ENCODE measurements at places on chromosomes 4 and X.

- no peak for DNase-seq
These were observed 1.2 kb downstream of the HHIP start for GRCh38 chr4:144647095-144647561.

DNA sequence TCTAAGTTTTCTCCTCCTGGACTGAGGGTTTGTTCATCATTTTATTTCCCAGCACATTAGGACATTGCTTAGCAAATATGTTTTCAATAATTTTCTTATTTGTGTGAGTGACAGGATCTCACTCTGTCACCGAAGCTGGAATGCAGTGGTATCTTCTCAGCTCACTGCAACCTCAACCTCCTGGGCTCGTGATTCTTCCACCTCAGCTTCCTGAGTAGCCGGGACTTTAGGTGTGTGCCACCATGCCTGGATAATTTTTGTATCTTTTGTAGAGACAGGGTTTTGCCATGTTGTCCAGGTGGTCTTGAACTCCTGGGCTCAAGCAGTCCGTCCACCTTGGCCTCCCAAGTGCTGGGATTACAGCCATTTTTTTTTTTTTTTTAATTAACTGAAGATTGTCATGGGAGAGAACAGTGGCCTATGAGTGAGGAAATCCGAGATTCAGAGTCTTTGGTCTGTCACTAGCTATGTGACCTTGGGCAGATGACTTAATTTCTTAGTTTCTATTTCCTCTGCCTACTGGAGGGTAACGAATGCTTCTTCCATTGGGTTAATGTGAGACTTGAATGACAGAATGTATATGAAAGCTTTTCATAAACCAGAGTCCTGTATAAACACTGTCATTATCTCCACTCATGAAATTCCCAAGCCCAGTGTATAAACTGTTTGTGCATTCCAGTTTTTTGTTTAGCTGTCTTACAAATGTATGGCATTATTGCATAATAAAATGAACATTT is 23.9 kb downstream of the MOB1B start:
- no peak for DNase-seq

GRCh38 chr4:88327665-88328064 is 43.3 kb upstream of the PPM1K start:
- no peak for DNase-seq

DNA sequence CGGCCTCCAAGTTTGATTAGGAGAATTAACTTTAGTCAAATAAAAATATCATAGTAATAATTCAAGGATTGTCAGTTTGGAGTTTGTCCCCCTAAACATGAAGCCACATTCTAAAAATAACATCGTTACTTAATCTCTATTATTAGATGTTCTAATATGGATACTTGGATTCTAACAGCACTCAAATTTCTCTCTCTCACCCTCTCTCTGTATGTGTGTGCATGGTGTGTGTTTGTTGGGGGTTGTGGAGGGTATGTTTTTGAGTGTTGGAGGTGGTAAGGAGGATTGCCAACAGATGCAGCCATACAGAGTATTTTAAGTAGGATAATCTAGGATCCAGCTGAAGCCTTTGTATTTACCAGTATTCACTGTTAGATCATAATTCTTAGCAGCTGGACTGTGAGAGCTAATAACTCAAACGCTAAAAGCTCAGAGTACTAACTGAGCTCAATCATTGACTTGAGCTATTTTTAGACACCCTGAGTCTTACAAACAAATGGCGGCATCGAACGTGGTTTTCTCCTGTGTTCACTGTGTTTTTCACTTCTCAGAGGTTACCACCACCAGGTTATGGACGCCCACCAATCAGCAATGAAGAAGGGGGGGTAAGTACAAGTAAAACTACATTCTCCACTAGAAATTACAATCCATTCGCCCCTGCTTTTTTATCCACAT is 8.8 kb downstream of the ENAM start:
- no peak for DNase-seq

Data from BE2C (cell line).